ENCODE measurements at places on chromosomes 3 and 15.

GRCh38 chr3:194189243-194189791 is 53.4 kb downstream of the HES1 start:
- peak; percentile 71 for DNase-seq

DNA sequence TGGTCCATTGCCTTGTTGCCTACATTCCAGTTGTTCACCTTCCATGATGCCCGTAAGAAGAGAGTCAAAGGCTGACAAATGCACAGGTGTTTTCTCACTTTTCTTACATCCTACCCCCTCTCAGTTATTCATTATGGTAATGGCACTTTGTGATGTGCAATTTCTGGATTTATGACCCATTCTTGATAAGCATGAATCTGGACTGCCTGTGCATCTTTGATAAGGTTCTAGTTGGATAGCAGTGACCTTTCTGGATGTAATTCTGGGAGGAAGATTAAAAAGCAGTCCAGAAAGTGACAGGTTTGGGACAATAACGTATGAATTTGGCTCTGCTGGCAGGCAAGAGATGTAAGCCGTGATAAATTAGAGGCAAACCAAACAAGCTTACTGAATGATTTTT is 101.5 kb downstream of the ROBO2 start:
- no peak for DNase-seq

DNA sequence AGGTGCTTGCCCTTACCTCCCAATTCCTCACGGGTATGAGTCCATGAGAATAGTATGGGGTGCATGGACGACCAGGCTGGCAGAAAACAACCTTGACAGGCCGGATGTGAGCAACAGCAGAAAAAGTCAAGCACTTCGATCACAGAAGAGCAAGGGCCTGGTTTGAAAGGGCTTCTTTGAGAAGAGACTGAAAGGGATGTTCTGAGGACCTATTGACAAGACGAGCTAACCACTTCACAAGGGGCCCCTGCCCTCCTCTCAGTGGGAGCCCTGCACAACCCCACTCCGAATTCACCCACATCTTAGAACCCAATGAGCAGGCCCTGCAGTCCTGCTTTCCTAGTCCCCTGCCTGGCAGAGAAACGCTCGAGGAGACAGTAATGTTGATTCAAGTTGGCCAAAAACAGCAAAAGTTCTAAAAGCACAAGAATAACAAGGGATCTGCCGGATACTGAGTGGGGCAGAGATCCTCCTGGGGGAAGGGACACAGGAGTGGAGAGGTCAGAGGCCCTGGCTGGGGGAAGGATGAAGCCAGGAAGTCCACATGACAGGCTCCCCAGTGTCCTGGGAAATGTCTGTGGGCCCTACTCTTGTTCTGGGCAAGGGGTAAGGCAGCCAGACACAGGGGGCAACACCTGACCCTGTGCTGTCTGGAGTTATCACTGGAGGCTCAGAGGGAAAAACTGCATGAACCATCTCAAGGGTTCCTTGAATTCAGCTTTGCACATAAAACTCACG is 14.8 kb upstream of the CX3CR1 start:
- DNase-seq = no peak

DNA sequence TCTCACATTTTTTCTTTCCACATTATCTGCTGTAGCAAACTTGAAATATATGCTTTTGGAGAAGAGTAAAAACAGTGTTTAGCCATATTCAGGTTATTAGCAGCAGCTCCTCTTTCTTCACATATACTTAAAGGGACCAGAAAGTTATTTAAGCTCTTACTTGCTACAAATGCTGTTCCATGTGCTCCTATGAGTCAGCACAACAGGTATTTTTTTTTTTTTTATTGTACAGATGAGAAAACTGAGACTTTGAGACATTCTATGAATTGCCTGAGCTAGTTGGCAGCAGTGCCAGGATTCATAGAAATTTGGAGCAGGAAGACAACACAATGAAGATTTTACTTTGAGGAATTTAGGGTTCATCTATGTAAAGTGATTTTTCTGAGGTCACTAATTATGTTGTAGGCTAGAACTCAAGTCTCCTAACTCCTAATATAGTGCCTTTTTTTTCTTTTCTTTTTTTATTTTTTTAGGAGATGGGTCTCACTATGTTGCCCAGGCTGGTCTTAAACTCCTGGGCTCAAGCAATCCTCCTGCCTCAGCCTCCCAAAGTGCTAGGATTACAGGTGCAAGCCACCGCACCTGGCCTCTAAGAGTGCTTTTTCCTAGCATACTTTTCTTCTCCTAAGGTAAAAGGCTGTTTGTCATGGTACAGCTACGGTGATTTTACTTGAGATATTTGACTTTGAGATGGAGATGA is 23.6 kb downstream of the SETD5 start:
- no peak for DNase-seq

GRCh38 chr15:90744759-90745402 is 27.7 kb downstream of the BLM start:
- no peak for DNase-seq

- no peak for DNase-seq
Measured at GRCh38 chr3:81602781-81603180, 158.7 kb downstream of the GBE1 start.

DNA sequence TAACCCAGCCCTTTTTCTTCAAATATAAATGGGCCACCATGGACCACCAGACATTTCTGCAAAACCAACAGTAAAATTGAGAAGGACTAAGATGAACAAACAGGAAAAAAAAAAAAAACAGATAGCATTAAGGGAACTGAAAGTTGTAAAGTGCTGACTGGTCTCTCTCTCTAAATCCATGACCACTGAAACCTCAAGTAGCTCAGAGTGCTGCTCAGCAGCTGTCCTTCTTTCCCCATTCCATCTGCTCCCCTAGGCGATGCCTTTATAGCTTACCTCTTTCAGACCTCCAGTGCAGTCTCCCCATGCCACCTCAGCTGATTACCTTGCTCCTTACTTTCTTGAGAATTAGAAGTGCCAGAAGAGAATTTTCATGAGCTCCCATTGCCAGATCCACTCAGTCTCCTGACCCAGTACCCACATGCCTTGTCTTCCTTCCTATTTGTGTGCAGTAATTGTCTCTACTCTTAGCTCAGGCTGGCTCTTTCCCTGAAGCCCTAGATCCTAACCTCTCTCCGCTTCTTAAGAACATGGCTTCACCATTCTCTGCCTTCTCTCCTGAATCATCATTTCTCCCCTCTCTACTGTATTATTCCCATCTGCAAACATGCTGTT is 23.9 kb upstream of the XIRP1 start:
- no peak for DNase-seq

DNA sequence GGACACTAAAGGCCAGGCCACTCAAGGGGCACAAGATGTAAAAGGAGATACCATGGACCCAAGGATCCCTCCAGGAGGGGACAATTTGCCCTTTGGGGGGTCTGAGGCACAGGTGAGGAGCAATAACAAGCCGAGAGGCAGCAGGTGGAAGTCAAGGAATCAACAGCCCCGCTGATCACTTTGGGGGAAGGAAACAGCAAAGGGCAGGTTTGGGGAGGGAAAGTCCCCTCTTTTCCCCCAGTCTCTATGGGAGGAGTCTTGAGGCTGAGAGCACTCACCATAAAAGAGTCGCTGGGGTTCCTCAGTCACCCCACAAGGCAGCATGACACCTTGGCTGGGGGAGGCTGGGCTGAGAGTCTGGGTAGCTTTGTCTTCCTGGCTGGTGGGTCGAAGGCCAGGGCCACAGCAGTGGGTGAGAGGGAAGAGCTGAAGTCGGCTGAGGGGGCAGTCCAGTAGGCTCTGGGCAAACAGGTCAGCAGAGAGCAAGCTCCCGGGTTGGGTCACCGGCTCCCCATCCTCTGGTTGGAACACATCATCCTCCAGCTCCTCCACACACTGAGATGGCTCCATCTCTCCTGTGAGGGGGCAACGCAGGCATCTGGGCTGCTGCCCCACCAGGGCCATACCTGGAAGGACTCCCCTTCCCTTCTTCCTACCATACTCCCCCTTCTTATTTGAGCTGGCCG is 3.0 kb downstream of the BMF start:
- no peak for DNase-seq

DNA sequence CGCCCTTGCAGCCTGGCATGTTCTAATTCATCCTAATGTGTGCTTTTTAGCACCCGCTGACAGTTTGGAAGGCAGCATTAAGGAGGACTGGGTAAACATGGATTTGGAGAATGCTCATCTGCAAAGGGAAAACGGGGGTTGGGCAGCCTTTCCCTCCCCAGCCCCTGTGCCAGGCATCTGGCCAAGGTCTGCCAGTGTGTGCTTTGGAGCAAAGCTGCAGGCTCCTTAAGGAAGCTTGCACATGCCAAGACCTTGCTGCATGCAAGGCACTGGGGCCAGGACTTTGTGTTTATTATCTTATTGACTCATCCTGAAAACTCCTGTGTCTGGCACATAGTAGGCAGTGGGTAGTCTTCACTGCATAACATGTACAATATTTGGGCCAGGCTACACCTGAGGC is 20.1 kb downstream of the FAM3D start:
- DNase-seq = peak; percentile 94

GRCh38 chr3:131762981-131763564 is 260.3 kb upstream of the MRPL3 start:
- DNase-seq = no peak

DNA sequence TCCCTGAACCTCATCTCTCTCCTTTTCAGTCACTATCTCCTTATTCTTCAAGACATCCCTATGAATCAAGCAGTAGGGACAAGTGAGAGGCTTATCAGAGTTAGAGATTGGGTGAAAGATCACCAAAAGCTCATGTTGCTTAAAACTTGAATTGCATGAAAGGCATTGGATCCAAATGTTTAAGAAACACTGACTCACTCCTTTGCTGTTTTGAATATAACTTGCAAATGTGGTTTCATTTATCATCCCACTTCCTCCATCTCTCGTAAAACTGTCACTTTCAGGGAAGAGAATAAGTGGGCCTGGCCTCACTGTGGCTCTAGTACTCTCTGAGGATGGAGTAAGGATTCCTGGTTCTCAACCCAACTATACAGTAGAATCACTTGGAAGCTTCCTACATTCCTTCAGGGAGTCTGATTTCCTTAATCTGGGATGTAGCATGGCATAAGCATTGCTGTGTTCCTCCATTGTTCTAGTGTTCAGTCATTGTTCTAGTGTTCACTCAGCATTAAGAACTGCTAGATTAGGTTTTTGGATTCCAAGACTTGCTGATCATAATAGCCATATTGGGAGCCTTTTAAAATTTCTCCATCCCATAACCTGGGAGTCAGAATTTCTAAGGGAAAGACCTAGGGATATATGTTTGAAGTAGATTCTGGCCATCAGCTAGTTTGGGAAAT is 171.8 kb downstream of the TMEM108 start:
- no peak for DNase-seq

GRCh38 chr3:45135959-45136358 is 10.2 kb downstream of the CDCP1 start:
- no peak for DNase-seq

DNA sequence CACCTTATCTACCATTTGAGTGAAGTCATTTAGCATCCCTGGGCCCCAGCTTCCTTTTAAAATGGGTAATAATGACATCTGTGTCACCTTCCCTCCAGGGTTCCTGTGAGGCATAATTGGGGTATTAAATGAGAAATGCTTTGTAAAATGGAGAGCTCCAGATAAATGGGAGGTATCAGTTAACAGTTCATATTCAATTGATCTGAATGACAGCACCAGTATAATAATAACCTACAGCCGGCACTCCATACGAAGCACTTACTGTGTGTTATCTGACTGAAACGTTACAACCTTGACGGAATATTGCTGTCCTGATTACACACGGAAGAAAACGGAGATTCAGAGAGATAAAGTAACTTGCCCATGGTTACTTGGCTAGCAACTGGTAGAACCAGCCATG is 53.6 kb downstream of the BHLHE40 start:
- DNase-seq = no peak

GRCh38 chr3:120497818-120498217 is 47.0 kb upstream of the FSTL1 start:
- no peak for DNase-seq

GRCh38 chr3:83649692-83650091 is 1309.1 kb upstream of the CADM2 start:
- no peak for DNase-seq

GRCh38 chr3:42608581-42608980 is 8.1 kb downstream of the NKTR start:
- peak; percentile 32 for DNase-seq

DNA sequence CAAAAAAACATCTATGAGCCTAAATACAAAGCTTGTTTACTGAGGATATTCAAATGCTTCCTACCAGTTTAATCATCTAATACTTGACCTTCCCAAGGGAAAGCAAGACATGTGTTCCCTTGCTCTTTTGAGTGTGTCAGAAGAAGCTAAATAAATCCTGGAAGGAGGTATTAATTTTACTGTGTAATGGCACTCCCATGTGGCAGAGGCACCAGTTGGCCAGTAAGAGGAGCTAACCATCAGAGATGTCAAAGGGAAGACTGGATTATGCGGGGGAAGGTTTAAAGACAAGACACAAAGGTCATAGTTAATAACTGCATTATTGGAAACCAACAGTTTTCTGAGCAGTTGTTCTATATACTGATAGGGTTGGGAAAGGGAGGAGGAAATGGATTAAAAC is 125.1 kb downstream of the SUCLG2 start:
- DNase-seq = no peak

GRCh38 chr3:186940967-186941366 is 10.6 kb downstream of the ST6GAL1 start:
- no peak for DNase-seq

DNA sequence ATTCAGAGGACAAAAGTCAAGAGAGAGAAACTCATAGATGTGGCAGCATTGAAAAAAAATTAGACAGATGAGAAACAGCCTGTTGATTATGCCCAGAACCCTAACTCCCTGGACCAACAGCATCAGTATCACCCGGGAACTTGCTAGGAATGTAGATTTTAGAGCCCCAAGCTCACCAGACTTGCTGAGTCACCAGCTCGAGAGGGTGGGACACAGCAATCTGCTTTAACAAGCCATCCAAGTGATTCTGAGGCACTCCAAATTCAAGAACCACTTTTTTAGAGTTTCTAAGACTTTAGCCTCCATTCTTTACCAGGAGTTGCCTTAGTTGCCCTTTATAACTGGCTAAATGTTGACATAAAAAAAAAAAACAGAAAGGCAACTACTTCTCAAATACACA is 70.9 kb downstream of the CGGBP1 start:
- DNase-seq = no peak

DNA sequence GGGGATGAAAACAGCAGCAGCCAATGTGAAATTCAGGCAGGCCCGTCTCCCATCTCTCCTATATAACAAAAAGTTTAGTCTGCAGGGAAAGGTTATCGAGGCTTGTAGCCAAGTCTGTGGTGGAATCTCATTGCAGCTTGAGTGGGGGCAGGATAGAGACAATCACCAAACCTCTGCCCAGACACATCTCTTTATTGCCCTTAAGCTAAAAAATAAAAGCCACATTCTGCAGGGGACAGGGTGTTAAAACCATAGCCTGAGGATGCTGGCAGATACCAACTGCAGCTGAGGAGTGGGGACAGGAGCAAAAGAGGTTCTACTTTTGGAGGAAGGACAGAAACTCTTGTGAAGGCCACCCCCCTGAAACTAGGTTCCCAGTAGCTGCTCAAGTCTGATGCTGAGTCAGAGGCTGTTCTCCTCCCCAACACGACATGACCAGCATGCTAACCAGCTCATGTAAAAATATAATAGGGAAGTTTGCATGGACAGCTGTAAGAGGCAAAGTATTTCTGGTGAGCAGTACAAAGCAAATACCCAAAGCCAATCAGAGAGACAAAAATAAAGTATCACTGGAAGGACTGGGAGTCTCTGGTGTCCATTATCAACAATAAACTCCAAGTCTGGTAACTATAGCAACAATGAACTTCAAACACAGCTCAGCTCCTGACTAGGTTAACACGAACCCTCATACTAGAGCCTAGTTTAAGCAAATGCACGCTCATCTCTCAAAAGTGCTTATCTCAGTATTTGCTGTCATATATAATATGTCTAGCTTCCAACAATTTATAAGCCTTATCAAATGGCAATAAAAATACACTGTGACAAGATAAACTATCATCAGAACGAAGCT is 362.2 kb upstream of the SLCO3A1 start:
- DNase-seq = no peak

- DNase-seq = no peak
Measured at GRCh38 chr3:8305371-8305770, 196.3 kb upstream of the LMCD1 start.

All from MG63 (cell line).